ENCODE measurements at places on chromosomes 3 and 15. TPM values are rescaled to one million over a fixed set of nuclear protein-coding genes. Genes with fewer than 3 reads are reported as not detected.

Gene SAMD7
- not detected for polyA plus RNA-seq

Gene HAPLN3
- polyA plus RNA-seq, result 5.4 TPM

Gene TTLL13
- polyA plus RNA-seq, result not detected

Gene KBTBD13
- not detected for polyA plus RNA-seq

Gene RAD51
- 14.4 TPM for polyA plus RNA-seq

Gene NR2F2
- 261 TPM for polyA plus RNA-seq

Gene TIGIT
- polyA plus RNA-seq, result not detected

Gene CELF6
- 3.5 TPM for polyA plus RNA-seq

Gene MST1R
- 1.7 TPM for polyA plus RNA-seq

Gene SAMMSON
- polyA plus RNA-seq, result 0.19 TPM

Gene DNAH12
- 0.94 TPM for polyA plus RNA-seq

Gene MME
- polyA plus RNA-seq, result 398 TPM

Gene ELP6
- polyA plus RNA-seq, result 49.9 TPM

Gene MEIS2
- 142 TPM for polyA plus RNA-seq

Gene C3orf52
- 5.3 TPM for polyA plus RNA-seq

Gene GPR149
- polyA plus RNA-seq, result not detected

Gene AGBL1
- 0.14 TPM for polyA plus RNA-seq

Gene ZWILCH
- 28.2 TPM for polyA plus RNA-seq

Data from renal pelvis (tissue), 12 donors.